T-helper 2 cell treated with Interferon-gamma antibody and Interleukin-4, amounts not matched to agents 5 μg/mL and 100 μg/mL, for 36 hours (primary cell): ENCODE measurements at places on chromosomes 7 and 10.

DNA sequence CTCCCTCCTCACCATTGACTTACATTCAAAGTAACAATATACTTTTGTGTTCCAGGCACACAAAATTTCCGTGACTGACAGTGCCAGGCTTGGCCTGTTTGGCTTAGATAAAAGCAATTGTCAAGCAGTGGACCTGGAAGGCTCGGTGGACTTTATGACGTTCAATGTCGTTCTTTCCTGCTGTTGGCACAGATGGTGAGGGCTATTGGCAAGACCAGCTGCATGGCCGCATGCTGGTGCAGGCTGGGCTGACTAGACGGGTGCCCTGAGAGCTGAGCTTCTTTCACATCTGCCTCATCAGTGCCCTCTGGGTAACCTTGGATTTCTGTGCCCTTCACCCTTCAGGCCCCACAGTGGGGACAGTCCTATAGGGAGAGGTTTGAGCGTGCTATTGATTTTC lies 45.2 kb downstream of the WIPF3 start:
- DNase-seq = no peak

DNA sequence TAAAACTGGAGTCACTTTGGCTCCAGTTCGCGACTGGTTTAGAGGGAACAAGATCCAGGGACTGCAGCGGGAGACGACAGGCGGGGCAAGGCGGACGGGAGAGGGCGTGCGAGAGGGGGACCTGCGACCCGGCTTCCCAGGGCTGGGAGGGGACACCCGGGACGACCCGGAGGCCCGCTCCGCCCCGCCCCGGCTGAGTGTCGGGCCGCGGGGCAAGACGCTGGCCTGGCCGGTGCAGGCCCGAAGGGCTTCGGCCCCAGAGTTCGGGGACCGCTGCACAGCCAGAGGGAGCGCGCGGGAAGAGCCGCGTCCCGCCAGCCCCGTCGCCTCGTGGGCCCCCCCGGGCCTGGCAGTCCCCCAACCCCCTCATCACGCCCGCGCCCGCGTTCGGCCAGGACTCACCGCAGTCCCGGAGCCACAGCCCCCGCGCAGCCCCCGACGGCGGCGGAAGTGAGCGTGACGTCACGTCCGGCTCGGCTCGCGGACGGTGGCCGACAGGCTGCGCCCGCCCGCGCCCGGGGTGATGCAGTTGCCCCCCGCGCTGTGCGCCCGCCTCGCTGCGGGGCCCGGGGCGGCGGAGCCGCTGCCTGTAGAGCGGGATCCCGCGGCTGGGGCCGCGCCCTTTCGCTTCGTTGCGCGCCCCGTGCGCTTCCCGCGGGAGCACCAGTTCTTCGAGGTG lies at the start of the genes TUBGCP2 and ZNF511:
Gene TUBGCP2, minus strand, starts transcription at position 452 of the 679 bp plus-strand sequence. CDS start 5,931 bp downstream, outside the sequence.
Gene ZNF511, plus strand, starts transcription at position 494 of the 679 bp plus-strand sequence. Its CDS starts 30 bp downstream, at position 524.
- DNase-seq = peak; percentile 91

DNA sequence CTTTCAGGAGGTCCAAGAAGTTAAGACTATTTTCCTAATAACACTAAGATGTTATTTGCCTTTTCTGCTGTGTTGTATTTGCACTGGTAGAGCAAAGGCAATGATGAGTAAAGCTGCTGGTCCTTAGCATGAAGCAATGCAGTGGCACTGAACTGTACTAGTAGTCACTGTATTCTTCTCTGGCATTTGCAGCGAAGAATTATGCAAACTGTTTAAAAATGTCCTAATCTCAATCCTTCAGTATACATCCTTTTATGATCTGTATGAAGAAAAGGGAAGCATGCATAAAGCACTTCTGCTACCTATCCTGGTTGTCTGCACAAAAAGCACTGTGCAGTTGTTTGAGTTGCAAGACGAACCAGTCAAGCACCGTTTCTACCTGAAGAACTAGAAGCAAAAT lies 20.4 kb downstream of the IGF2BP3 start:
- no peak for DNase-seq

DNA sequence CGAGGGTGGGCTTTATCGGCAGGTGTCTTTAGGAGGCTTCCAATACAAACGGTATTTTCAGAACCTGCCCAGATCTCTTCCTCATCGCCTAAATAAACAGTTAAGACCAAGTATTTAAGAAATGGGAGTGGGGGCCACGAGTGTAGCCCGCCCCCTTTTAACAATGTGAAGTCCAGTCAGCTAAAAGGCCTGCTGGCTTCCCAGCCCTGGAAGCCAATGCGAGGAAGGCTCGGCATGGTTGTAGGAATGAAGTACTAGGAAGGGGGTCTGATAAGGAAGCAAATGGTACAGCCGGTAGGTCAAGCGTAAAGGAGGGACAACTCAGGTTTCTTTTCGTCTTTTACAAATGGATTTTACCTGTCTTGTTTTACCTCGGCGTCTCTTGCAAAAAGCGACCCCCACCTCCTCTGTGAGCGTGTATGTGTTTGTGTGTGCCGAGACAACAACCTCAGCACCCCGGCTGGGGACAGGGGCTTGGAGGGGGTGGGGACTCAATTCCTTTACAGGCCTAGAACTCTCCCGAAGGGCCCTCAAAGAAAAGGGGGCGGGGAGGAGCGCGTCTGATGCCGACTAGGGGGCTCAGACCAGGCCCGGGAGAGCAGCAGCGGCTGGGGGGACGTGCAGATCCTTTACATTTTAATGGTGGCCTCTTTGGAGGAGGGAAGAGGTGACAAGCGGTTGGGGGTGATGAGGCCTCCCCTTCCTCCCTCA lies 147.6 kb downstream of the GPR85 start:
- no peak for DNase-seq

GRCh38 chr7:34222316-34222715 lies 317.0 kb downstream of the BMPER start:
- DNase-seq = no peak

GRCh38 chr7:6647541-6647940 lies 10.4 kb downstream of the ZNF316 start:
- DNase-seq = no peak

DNA sequence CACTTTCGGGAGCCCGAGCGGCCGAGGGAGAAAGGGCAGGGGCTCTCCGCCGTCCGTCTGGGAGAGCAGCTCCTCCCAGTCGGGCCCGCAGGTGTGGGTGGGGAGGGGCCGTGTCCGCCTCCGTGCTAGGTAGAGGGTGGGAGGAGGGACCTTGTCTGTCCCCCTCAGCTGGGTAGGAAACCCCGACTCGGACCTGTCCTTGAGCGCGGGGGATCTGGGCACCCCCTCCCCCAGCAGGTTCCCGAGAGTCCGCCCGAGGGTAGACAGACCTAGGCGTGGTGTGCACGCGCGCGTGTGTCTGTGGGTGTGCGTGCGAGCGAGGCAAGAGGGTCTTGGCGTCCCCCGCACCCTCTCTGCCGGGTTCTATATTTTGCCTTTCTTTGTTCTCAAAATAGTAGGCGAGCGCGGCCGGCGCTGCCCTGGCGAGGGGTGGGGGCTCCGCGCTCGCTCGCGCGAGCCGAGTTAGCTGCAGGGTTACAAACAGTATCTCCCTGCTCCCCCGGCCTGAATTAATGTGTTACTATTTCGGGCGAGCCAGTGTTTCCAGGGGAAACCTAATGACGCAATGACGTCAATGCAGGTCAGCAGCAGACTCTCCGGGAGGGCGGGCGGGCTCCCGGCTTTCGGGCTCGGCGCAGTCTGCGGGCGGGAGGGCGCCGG lies 73.9 kb upstream of the LEP start:
- no peak for DNase-seq

- DNase-seq = peak; percentile 40
These were observed 41.5 kb upstream of the PRKCQ start for GRCh38 chr10:6621536-6621935.

DNA sequence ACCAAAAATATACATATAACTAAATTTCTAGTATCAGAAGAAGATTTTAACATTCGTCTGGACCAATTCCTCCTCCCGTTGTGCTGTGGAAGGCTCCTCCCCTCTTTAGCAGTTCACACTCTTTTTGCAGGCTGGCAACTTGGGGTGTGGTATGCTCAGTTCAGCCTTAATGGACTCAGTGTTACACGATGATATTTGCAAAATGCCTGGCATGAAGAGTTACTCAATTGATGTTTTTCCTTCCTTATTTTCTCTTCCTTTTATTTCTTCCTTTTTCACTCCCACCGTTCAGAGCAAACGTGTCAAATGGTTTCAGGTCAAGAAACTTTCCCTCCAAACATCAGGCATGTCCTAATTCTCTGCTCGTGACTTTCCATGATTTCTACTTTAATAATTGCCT lies 248.3 kb downstream of the PHF14 start:
- no peak for DNase-seq

DNA sequence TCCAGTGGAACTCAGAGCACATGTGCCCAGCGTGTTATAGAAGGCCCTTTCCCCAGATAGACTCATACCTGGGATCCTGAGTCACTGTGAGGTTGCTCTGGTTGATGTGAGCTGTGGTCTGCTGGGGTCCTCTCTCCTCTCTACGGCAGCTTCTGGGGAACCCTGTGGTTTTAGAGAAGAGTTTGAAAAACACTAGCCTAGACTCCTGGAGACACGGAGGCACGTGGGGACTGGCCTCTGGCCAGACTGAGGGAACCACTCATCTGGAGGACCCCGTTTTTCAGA lies 10.3 kb downstream of the ZNF775 start:
- DNase-seq = no peak

- no peak for DNase-seq
These were observed 177.6 kb upstream of the MEOX2 start for GRCh38 chr7:15863951-15864625.

GRCh38 chr7:156113731-156114130 lies 301.5 kb upstream of the SHH start:
- DNase-seq = no peak

- DNase-seq = no peak
These were observed 129.2 kb downstream of the GNAI1 start for GRCh38 chr7:80263821-80264220.

DNA sequence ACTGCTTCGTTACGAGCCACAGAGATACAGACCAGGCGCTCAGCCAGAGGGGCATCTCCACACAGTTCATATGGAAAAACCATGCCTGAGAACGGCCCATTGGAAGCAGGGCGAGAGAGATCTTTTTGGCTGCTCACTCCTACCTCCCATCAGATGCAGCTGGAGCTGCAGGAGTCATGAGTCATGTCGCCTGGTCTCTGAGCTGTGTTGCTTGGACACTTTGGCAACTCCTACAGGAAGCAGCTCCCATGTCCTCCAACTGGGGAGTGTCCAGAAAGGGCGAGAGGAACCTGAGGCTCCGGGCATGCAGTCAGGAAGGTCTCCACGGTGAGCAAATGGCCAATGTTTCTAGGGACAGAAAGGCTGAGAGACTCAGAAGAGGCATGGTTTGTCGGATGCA lies 24.9 kb downstream of the INSIG1 start:
- no peak for DNase-seq

DNA sequence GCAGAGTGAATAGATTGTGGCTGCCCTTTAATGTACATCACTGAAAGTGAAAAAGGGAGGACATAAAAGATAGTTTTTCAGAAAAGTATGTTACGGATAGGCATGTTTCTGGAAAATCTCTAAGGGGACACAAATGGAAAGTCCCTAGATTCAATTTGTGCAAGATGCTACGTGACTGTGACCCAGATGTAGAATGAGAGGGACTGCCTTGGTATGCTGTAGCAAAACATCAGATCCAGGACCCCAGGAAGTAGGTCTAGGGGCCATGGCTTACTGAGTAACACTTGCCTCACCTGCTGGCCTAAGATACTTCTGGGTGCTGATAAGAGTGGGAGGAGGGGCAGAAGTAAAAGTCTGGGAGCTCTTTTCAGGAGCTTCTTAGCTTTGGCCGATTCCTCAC lies 191.2 kb upstream of the PHYHIPL start:
- no peak for DNase-seq

DNA sequence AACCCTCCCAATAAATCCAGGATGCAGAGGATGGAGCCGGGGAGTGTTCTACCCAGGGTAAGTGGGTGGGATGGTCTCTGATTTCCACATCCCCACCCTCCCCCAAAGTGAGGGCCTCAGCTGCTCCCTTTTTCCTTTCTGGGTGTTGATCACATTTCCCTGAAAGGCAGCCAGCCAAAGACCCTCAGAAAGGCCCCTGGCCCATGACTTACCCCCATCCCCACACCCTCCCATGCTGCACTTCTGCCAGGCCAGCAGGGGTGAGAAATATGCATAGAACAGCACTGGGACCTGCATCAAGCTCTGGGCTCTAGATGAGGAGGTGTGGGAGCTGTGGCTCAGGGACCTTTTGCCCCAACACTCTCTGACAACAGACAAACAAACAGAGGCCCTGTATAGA lies 927.3 kb upstream of the ZNF722 start:
- no peak for DNase-seq
